ENCODE measurements at places on chromosomes 4 and X. TPM values are rescaled to one million over a fixed set of nuclear protein-coding genes. Genes with fewer than 3 reads are reported as not detected.

The SPINK2 gene
- total RNA-seq: not detected

The AKAP4 gene
- total RNA-seq: not detected

The MTTP gene
- not detected for total RNA-seq

The STAG2 gene
- 83.2 TPM for total RNA-seq

The AWAT2 gene
- not detected for total RNA-seq

The FAM184B gene
- total RNA-seq: not detected

Data from omental fat pad (tissue), 4 donors.